EL (cell line): ENCODE measurements at places on chromosomes 5 and 9.
A peak's percentile ranks its signal among the peaks of the same experiment; 100 is the strongest.

DNA sequence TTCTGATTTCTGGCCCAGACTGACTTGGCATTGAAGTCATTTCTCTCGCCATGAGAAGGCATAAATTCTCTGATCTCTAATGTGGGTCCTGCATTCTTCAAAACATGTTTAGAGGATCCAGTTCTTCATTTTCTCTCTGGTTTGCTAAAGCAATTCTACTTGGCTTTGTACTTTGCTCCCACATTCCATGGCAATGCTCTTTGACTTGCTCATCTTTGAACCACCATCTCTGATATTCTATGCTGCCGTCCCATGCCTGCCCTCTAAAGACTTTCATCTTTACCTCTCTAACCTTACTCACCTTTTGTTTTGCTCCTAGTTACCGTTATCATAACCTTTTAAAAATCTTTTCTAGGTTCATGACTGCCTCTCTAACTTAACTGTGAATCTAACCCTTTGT lies 366.9 kb downstream of the KIF4B start:
- DNase-seq = no peak

GRCh38 chr9:122949696-122950095 lies 8.9 kb downstream of the RABGAP1 start:
- no peak for DNase-seq

DNA sequence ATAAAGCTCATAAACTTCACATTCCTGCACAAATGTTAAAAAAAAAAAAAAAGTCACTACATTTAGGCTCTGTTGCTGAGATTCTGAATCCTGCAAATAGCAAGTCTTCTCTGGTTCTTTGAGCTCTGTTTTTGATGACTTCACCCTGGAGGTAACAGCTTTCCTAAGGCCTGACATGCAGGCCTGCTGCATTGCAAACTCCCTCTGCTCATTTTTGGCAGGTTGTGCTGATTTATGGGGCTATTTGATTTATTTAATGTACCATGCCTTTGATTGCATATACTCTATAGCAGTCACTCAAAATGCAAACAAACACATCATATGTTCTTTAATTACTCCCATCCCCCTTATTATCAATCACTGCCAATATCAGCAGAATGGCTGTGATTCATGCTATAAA lies 416.1 kb upstream of the IZUMO3 start:
- DNase-seq = no peak

- DNase-seq = no peak
Measured at GRCh38 chr5:181060924-181061323, 20.9 kb downstream of the BTNL9 start.

DNA sequence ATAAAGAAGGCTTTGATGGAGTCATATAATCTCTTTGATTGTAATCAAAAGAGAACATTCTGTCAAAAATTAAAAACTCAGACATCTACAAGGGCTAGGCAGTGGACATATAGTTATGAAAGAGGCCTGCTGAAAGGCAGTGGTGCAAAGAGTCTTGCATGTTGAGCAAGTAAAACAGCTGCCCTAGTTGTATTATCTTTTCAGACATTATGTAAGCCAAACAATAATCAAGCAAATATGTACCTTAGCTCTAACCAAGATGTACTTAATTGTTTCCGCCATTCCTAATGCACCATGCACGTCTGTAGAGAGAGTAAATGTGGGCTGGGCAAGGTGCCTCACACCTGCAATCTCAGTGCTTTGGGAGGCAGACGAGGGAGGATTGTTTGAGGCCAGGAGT lies 14.3 kb downstream of the GAPT start:
- no peak for DNase-seq

- DNase-seq = no peak
Measured at GRCh38 chr9:129100383-129101169, 10.0 kb downstream of the CRAT start.

DNA sequence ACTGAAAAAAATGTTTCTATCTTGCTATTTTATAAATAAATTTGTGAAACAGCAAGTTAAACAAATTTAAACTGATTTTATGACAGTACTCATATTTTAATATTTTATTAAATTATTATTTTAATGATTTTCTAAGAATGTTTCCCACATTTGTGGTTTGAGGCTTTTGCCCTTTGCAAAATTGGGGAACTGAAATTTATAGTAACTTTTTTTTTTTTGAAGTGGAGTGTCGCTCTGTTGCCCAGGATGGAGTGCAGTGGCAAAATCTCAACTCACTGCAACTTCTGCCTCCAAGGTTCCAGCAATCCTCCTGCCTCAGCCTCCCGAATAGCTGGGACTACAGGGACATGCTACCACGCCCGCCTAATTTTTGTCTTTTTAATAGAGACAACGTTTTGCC lies 7.2 kb upstream of the ADGRV1 start:
- DNase-seq = no peak

- DNase-seq = peak; percentile 95
Measured at GRCh38 chr5:149605998-149606724, 24.9 kb downstream of the ARHGEF37 start.

DNA sequence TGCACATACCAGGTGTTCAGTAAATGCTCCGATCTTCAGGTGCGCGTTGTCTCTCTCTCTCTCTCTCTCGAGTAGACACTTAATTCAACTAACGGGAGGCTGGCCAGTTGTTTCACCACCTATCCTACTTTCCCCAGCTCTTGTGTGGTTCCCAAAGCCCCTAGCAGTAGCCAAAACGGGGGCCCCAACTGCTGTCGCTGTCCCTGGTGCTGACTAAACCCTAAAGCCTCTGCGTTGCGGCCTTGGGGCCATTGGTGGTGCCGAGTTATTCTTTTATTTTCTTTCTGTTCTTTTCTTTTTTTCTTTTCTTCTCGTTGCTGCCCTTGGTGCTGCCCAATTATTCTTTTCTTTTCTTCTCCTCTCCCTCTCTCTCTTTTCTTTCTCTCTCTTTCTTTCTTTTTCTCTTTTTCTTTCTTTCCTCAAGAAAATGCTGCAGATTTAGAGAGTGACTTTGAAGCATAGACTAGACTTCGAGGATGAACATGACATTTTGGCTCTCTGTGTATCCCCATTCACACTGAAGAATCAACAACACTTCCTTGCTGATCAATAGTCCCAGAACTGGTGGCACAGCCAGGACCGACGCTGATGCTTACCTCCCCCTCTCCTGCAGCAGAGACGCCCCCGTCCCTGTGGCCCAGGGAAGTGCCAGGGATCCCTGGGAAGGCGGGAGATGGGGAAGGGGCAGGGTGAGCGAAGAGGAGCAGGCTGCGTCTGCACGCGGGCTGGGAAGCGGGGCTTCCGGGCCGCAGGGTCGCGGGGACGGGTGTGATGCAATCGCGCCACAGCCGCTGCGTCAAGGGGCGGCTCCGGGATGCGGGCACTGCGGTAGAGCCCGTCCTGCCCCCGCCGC lies at the start of gene FBLL1:
FBLL1 (plus strand) TSS at position 785 of the 853 bp plus-strand sequence. CDS start 200 bp downstream, outside the sequence.
- peak; percentile 18 for DNase-seq

GRCh38 chr9:91891915-91892314 lies 58.1 kb downstream of the ROR2 start:
- DNase-seq = no peak

GRCh38 chr9:78000221-78000620 lies 31.4 kb downstream of the GNAQ start:
- no peak for DNase-seq

DNA sequence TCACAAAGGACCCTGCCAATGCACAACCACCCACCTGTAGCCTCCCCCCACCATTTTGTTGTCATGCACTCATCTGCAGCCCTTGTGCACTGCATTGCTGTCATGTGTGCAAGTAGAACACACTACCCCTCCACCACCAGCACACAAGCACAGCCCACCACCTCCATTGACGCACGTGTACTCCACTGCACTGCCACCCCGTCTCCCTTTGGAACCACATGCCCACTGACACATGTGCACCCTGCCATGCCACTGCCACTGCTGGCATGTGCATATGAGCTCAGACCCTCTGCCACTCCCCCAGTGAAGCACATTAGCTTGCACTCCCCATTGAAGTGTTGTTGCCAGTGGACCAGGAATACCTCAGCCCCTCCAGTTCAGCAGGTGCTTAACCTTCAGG lies 530.3 kb upstream of the ACO1 start:
- DNase-seq = no peak

DNA sequence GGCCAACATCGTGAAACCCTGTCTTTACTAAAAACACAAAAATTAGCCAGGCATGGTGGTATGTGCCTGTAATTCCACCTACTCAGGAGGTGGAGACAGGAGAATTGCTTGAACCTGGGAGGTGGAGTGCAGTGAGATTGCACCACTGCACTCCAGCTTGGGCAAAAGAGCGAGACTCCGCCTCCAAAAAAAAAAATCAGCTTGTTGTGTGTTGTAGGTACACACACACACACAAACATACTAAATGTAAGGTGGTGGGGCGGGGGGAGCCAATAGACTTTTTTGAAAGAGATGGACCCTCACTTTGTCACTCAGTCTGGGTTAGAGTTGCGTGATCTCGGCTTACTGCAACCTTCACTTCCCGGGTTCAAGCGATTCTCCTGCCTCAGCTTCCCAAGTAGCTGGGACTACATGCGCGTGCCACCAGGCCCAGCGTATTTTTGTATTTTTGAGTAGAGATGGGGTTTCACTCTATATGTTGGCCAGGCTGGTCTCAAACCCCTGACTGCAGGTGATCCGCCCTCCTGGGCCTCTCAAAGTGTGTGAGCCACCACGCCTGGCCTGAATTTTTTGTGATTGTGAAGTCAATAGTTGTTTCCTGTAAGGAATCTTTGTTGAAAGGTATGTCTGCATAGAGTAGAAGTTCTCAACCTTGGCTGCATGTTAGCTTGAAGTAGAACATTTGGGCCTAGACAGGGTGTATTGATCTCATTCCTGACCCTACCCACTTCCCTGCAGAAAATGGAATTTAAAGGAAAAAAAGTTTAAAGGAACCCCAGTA lies 13.7 kb downstream of the NPM1 start:
- no peak for DNase-seq

GRCh38 chr9:134995792-134996120 lies 78.0 kb upstream of the FCN1 start:
- DNase-seq = no peak

GRCh38 chr5:84816160-84816559 lies 431.5 kb upstream of the EDIL3 start:
- DNase-seq = no peak

- no peak for DNase-seq
Measured at GRCh38 chr9:83119873-83120272, 56.9 kb upstream of the RASEF start.

- DNase-seq = no peak
Measured at GRCh38 chr9:116546711-116547581, 140.2 kb upstream of the TRIM32 start.

- no peak for DNase-seq
Measured at GRCh38 chr5:116527582-116527981, 47.0 kb downstream of the SEMA6A start.

DNA sequence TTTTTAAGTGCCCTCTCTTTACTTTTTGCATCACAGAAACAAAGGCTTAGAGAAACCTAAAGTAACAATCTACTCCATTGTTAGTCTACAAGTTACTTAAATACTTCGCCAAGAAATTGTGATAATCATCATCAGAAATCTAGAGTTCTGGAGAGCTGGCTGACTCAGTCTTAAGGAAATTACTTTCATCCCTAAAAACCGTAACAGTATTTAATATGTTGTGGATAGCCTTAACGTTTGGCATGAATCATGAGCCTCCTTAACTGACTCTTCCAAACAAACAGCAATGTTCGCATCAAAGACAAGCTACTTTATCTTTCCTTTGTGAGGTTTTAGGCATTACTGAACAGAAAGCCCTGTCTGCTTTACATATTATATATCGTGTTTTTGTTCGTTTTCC lies 128.7 kb downstream of the NIPBL start:
- DNase-seq = peak; percentile 67

GRCh38 chr5:121533814-121534213 lies 317.9 kb upstream of the FTMT start:
- no peak for DNase-seq

DNA sequence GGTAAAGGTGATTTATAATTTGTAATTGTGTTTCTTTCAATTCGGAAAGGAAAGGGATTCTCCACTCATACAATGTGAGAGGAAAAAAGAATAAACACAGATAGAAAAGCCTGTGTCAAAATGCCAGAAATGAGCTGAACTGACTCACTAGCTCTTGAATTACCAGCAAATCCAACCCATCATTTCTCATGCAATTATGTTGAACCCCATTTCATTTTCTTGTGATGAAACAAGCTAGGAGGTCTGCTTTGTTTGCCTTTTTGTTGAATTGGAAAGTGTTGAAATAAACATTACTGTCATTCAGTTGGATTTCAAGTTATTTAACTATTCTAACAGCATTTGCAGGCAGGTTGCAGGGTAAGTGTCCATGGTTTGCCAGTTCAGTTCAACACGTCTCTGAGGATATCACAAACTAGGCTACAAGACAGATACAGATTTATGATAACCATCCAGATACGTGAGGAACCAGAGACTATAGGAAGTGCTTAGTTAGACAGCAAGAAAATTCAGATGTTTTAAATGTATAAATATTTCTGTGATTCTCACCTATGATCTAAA lies 547.2 kb downstream of the MAT2B start:
- no peak for DNase-seq

DNA sequence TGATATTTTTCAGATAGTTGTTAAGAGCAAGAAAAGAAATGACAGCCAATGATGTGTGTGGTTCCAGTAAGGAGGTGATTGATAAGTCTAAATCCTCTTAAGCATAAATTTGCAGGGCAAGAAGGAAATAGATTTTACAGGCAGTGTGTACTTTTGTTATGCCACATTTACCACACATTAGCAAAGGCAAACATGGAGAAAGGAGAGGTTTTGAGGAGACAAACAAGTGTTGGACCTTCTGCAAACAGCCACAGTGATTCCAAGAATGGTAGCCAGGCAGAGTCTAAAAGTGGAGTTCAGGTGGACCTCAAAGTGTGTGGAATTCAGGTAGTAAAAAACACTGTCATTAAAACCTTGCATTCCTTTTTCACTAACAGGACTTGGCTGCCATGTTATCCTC lies 295.9 kb upstream of the ITGA1 start:
- DNase-seq = no peak

DNA sequence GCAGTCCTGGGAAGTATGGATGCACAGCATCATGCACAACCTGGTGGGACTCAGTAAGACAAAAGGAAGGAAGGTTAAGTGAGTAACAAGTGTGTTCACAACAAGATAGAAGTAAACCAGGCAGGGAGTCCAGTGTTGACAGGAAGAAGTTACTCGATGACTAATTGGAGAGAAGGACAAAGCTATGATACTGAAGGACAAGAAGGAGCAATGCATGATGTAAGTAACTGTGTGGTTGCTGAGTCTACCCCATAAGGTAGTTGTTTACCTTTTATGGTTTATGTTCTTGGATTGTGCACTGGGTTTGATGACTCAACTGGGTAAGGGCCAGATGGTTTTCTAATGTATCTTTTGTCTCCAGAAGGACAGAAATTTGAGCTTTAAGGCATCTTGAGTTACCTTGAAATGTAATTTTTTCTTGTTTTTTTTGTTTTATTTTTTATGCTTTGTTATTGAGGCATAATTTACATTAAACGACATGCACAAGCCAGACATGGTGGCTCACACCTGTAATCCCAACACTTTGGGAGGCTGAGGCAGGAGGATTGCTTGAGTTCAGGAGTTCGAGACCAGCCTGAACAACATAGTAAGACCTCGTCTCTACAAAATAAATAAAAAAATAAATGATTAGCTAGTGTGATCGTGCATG lies 89.2 kb upstream of the CAST start:
- DNase-seq = peak; percentile 94

GRCh38 chr5:78699552-78700153 lies 51.1 kb upstream of the LHFPL2 start:
- DNase-seq = peak; percentile 99

- peak; percentile 38 for DNase-seq
Measured at GRCh38 chr9:134066913-134067851, 644 bp downstream of the BRD3 start.
